ENCODE measurements at places on chromosomes 7 and 10. TPM values are rescaled to one million over a fixed set of nuclear protein-coding genes. Genes with fewer than 3 reads are reported as not detected.

DNA sequence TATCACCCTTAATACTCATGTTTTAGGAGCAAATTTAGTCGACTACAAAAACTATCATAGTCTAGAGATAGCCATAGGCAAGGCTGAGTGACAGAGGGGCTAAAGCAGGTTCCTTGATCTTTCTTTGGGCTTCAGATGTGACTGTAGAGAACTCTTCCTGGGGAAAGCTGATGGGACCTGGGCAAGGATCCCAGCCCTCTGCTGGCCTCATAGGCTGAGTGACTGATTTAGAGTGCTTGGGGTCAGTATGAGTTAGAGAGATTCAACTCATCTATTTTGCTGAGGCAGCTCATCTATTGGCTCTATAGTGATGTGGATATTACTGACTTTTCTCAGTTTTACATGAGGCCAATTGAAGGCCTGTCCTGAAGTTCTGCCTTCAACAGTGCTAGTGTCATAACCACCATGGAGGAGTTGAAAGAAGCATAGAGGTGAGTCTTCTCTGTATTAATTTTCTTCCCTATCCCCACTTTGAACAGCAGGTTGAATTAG, 81.6 kb downstream of the SAMD9 start:
- no peak overlapping the region for H3K27ac ChIP-seq
- no peaks in the 10 kb centered on the region for H3K27me3 ChIP-seq
- DNase-seq: no peak
- H3K36me3 ChIP-seq: no peaks in the 10 kb centered on the region

- DNase-seq: no peak
- peaks cover 7% of the 10 kb centered on the region for H3K4me1 ChIP-seq
- H3K4me3 ChIP-seq: no peak overlapping the region
- peaks cover 2% of the 10 kb centered on the region for H3K36me3 ChIP-seq
- H3K27ac ChIP-seq: no peak overlapping the region
- no peaks in the 10 kb centered on the region for H3K27me3 ChIP-seq
Measured at GRCh38 chr7:37318541-37318940, 130.1 kb downstream of the ELMO1 start.

TMED4 gene
- 97.8 TPM for total RNA-seq

- no peaks in the 10 kb centered on the region for H3K4me1 ChIP-seq
- DNase-seq: peak; percentile 13
- H3K27ac ChIP-seq: no peak overlapping the region
- no peaks in the 10 kb centered on the region for H3K36me3 ChIP-seq
Measured at GRCh38 chr7:88268858-88269257, 37.8 kb downstream of the STEAP4 start.

GRCh38 chr7:50466815-50467585, 16.9 kb upstream of the FIGNL1 start:
- peaks cover 4% of the 10 kb centered on the region for H3K4me1 ChIP-seq
- peaks cover 11% of the 10 kb centered on the region for H3K27me3 ChIP-seq
- peak; percentile 50 for DNase-seq
- no peak overlapping the region for H3K27ac ChIP-seq
- H3K4me3 ChIP-seq: no peak overlapping the region

DNA sequence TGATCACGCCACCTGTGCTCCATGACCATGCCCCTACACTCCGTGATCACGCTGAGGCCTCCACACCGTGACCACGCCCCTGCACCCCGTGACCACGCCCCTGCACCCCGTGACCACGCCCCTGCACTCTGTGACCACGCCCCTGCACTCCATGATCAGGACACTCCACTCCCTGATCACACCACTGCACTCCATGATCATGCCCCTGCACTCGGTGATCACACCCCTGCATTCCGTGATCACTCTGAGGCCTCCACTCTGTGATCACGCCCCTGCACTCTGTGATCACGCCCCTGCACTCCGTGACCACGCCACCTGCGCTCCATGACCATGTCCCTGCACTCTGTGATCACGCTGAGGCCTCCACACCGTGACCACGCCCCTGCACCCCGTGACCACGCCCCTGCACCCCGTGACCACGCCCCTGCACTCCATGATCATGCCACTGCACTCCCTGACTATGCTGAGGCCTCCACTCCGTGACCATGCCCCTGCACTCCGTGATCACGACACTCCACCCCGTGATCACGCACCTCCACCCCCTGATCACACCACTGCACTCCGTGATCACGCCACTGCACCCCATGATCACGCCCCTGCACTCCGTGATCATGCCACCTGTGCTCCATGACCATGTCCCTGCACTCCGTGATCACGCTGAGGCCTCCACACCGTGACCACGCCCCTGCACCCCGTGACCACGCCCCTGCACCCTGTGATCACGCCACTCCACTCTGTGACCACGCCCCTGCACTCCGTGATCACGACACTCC, 27.7 kb downstream of the STK32C start:
- DNase-seq: no peak
- H3K27ac ChIP-seq: no peak overlapping the region
- peaks cover 3% of the 10 kb centered on the region for H3K27me3 ChIP-seq
- no peak overlapping the region for H3K4me3 ChIP-seq

LEP gene
- total RNA-seq: not detected
